M059J (cell line): ENCODE measurements at places on chromosomes 3 and 15.

DNA sequence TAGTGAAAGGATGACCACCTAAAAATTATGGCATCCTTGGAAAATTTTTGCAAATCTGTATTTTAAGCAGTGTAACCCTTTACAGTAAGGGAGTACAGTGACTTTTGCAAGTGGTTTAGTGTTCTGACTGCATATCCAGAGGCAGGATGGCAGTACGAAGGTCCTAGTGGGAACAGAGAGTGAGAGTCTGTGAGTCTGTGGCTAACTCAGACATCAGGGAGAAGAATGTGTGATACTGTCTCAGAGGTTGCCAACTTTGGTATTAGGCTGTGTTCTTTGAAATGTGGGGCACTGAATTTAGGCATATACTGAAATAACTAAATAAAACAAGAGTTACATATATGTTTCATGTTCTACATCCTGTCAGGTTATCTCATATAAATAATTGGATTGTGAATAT, 25.7 kb downstream of the PRKCI start:
- no peak for DNase-seq

- DNase-seq = no peak
Measured at GRCh38 chr3:158953131-158953530, 151.3 kb downstream of the MFSD1 start.

DNA sequence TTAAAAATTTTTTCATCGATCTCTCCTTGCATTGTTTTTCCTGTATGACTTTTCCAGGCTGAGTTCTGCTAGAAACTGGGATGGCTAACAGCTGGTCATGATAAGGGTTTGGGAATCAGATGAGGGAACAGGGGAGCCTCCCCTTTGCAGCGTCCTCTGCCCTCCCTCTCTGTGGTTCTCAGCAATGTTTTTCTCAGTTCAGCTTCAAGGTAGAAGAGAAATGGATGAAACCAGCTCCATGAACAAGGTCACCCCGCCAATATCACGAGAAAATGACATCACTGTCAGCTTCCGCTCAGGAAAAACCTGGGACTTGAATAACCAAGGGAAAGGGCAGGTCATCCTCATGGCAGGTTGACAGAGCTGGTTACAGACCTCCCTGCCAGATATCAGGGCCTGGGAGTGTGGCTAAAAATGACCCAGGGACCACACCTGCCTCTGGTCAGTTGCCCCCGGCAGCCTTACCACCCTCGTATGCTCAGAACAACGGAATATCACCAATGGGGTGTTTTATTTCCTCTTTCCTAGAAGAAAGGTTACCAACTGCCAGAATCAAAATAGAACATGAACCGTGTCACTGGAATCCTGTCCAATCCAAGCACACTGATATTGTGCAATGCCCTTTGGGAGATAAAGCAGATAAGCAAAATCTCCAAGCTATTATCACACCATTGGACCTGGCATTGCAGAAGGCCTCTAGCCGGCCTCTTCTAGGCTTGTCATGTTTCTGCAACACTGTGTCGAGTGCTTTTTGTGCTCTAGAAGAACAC, 26.1 kb downstream of the LSM3 start:
- DNase-seq = peak; percentile 52

GRCh38 chr3:122103821-122104514, 48.8 kb downstream of the CD86 start:
- no peak for DNase-seq

GRCh38 chr15:77048135-77048876, 22.6 kb downstream of the TSPAN3 start:
- no peak for DNase-seq
